ENCODE measurements at places on chromosomes 1 and 21.

GRCh38 chr1:223222377-223222776 lies 79.3 kb upstream of the TLR5 start:
- DNase-seq: no peak

DNA sequence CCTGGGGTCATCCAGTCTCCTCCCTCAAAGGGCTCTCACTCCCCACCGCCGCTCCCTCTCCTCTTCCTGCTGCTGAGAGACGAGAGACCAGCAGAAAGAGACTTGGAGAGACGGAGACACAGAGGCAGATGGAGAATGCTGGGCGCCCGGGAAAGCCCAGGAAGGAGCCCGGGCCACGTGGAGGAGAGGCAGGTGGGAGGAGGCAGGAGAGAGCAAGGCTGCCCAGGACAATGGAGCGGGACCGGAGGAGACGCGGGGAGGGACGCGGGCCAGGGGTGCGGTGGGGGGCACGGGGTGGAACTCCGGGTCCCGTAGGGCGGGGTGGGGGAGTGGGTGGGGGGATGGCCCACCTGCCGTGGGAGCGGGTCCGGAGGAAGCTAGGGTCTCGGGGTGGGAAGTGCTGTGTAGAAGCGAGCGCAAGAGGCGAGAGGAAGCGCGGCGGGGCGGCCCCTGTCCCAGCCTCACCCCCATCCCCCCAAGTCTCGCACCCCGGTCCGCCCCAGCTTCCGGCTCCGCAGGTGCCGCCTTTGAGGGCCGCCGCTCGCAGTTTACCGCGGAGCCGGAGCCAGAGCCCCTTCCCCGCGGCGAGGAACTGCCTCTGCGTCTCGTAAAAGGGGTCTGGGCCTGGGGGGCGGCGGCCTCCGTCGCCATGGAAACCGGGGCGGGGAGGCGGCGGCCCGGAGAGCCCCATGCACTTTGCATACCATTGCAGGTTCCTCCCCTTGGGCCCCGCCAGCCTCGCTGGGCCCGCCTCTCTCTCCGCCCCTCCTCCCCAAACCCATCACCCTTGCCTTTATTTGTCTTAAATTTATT lies 11.7 kb upstream of the EPHA2 start:
- DNase-seq: no peak

GRCh38 chr21:29335720-29336119 lies 37.0 kb downstream of the BACH1 start:
- DNase-seq: peak; percentile 16

GRCh38 chr1:92707292-92707691 lies 77.6 kb downstream of the EVI5 start:
- no peak for DNase-seq

DNA sequence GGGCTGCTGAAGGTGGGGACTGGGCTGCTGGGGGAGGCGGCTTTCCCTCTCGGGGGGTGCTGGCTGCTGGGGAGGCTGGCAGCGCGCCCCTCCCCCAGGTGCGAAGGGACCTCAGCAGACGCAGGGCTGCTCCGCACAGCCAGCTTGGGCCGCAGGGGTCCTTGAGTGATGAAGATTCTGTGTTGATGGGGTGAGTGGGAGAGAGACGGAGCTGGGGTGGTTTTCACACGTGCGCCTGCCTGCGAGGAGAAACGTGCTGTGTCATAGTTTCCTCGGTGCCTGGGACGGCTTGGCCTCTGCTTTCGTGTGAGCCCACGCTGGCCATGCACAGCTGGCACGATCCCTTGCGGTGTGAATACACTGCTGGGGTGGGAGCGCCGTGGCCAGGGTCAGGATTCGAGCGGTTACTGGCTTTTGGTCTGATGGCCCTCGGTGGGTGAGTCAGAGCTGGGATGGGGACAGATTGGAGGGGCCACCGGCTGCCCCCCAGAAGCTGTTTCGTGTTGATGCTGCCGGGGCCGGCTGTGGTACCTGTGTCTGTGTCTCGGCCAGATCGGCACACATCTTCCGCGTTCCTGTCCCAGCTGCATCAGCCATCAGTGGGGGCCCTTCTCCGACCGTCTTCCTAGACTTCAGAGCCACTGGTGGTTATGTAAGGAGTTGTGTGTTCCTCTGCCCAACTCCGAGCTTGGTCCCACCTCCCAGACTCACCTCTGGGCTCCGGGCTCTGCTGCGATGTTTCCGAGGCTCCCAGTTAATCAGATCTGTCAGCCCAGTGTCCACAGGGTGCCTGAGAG lies 24.9 kb downstream of the PRKCZ start:
- no peak for DNase-seq

DNA sequence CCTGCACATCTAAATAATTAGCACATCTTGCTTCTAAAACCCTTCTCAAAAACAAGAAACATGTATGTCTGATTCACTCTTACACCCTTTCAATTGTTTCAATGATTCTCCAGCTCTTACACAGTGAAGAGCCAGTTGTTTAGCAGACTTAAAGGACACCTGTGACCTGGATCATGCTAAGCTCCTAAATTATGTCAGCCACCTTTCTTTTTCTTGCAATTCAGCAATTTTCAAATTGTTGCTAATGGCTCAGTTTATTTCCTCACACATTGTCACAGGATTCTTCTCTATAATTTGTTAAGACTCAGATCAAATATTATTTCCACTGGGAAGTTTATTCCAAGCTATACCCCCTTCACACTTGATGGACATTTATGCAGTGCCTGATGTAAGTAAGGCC lies 413.2 kb downstream of the PLA2G4A start:
- no peak for DNase-seq

DNA sequence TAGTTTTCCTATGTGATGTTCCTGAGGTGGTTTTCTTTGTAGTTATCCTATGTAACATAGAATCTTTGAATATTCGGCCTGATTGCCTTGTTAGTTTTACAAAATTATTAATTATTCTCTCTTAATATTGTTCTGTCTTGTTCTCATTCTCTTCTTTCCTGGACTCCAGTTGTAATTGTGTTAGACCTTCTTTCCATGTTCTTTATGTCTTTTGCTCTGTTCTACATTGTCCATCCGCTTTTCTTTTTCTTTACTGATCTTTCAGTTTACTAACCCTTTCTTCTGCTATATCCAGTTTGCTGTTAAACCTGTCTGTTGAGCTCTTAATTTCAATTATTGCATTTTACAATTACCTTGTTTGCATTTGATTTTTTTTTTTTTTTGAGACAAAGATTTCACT lies 89.3 kb downstream of the PEX14 start:
- DNase-seq: no peak

DNA sequence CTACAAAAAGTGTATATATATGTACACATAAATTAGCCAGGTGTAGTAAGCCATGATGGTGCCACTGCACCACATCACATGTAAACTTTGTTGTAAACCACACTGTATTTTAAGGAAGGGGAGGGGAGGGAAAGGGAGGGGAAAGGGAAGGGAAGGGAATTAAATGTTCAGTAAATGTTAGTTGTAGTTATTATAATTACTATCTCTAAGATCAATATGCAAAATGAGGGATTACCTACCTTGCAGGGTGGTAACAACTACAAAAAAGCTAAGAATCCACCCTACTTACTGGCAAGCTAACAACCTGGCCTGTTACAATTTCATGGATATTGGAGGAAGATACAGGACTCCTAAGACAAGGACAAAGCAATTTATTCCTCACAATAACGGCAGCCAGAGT lies 17.7 kb downstream of the FAF1 start:
- no peak for DNase-seq

- DNase-seq: no peak
These were observed 500 bp upstream of the PEA15 start for GRCh38 chr1:160204526-160205241.

GRCh38 chr1:89582571-89582970 lies 50.3 kb upstream of the LRRC8C start:
- no peak for DNase-seq

DNA sequence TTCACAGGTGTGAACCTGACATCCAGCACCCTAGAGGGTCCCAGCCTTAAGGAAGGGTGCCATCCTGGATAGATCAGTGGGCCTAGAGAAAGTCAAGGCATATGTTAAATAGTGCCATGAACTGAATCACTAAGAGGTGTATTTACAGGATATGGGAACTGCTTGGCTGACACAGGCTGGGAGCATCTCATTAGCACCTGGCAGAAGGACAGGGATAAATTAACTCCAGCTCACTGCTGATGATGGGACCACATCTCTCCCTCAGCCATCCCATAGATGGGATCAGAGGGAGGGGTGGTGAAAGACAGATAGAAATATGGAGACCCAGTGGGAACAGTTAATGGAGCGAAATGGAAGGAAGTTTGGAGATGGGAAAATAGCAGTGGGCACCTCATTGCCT lies 122.0 kb downstream of the IGSF21 start:
- no peak for DNase-seq

- DNase-seq: peak; percentile 64
These were observed 187.5 kb downstream of the LMX1A start for GRCh38 chr1:165169028-165169427.

- DNase-seq: no peak
These were observed 159.6 kb upstream of the COL6A1 start for GRCh38 chr21:45821998-45822397.

DNA sequence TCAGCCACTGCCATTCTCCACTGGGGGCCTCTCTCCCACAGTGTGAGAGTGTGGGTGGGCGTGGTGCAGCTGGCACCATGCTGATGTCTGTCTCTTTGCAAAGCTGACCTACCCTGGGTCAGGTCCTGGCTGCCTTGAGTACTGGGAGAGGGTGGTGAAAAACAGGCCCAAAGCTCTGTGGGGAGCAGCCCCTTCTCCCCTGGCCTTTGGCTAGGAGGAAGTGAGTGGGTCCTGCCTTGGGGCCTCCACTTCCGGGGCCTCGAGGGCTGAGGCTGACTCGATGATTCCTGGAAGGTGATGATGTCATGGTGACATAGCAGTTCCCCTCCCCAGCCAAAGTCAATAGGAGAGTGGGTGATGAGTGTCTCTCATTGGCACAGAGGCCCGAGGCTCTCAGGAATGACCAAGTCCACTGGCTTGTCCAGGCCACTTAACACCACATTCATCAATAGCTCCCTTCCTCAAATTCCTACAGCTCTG lies 53.0 kb downstream of the IER5 start:
- peak; percentile 54 for DNase-seq

GRCh38 chr1:232628335-232629249 lies 1.3 kb downstream of the SIPA1L2 start:
- DNase-seq: no peak

GRCh38 chr1:233082778-233083550 lies 132.6 kb downstream of the NTPCR start:
- DNase-seq: no peak

DNA sequence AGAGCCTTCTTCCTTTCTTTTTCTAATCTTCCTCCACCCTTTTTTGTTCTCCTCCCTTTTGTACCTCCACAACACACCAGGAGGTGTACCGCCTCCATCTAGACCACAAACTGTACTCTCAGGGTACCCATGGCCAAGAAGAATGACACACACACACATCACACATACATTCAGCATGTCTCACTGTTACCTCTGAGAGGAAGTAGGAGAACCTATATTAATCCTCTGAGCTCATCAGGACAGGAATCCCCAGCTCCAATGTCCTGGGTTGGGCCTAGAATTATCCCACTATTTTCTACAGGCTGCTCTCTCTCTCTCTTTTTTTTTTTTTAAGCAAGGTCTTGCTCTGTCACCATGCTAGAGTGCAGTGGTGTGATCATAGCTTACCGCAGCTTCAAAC lies 36.7 kb downstream of the ATP2B4 start:
- DNase-seq: peak; percentile 97

DNA sequence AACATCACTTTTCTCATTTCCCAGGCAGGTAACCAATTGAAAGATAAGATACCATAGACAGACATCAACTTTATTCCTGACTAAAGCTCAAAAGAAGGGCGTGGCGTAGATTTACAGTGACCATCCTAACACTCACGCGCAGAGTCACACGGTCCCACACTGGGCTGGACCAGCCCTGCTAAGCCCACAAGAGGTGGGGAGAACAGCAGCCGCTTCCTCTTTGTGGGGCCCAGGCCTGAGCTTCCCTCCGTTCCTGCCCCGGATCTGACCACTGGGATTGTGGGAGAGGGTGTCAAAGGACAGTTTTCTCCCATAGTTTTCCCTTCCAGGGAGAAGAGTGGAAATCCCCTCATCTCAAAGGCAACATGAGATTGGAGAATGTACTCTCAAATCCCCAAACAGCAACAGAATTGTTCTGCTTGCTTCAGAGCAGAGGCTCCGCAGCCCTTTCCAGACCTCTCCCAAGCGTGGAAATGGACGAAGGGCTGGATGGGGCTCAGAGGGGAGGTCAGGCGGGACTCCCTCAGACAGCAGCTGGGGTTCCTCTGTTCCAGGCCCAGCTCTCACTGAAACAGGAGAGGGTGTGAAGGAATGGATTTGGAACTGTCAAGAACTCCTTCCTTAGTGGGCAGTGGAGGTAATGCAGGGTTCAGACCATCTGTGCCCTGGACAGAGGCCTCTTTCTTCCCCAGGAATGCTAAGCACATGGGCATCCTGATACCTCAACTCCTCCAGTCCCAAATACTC lies 33.7 kb downstream of the L1TD1 start:
- no peak for DNase-seq

DNA sequence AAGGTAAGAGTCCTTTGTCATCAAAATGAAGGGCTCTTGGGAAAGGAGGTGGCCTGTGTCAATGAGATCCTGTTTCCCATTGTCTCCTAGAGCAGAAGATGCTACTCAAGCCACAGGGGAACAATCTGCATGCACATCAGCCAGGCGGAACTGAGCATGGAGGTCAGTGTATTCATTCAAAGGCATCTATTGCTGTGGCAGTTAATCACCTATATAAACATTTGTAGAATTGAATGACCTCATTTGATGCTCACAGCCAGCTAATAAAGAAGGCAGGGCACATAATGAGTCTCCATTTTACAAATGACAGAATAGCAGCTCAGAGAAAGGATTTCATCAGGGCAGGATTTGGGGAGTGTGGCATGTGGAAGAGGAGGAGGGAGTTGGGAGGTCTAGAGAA lies 5.7 kb upstream of the FYB2 start:
- DNase-seq: no peak

DNA sequence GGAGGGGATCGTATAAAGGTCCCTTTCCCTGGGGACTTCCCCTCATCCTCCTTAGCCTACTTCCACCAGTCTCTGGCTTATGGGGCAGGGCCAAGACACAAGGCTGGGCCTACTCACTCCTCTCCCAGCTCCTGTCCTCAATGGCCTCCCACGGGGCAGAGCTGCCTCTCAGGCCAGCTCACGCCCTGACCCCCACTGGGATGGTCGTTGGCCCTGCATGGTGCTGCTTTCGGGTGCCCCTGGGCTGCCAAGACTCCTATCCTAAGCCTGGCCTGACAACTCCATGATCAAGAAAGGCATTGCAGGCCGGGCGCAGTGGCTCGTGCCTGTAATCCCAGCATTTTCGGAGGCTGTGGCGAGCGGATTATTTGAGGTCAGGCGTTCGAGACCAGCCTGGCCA lies 6.2 kb downstream of the CPLANE2 start:
- no peak for DNase-seq

GRCh38 chr1:55087439-55087838 lies 48.1 kb downstream of the PCSK9 start:
- DNase-seq: no peak
